Thoracic aorta (tissue), 2 donors: ENCODE measurements at places on chromosomes 2 and 18. TPM values are rescaled to one million over a fixed set of nuclear protein-coding genes. Genes with fewer than 3 reads are reported as not detected.

GRCh38 chr18:56715121-56715520, 64.0 kb downstream of the WDR7 start:
- no peak for DNase-seq
- H3K4me1 ChIP-seq = no peaks in the 10 kb centered on the region
- H3K27me3 ChIP-seq = no peaks in the 10 kb centered on the region
- no peak overlapping the region for H3K4me3 ChIP-seq
- H3K27ac ChIP-seq = no peak overlapping the region

NEU2 gene
- not detected for total RNA-seq

DNA sequence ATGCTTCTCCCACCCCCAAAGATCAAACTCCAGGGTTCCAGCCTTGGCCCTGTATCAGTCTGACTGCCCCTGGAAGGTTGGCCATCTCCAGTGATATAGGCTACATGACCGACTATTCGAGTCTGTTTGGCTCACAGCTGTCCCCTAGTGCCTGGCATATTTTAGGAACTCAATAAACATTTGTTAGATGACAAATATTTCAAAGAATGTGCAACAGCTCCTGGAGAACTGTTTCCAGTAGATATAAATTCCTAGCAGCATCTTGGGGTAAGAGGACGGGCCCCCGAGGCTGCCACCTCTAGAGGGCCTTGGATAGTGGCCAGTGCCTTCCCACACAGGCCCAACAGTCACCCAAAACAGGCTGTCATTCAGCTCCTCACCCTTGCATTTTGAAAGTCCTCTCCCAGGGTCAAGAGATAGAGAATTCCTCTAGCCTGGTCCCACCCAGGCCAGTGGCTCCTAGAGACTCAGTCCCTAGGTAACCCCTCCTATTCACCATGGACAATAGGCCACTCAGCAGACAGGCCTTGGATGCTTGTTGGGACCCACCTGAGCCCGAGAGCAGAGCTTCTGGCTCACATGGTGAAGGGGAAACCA, 45.1 kb upstream of the ATP6V1B1 start:
- no peak overlapping the region for H3K4me3 ChIP-seq
- no peaks in the 10 kb centered on the region for H3K36me3 ChIP-seq
- H3K27me3 ChIP-seq = peaks cover 24% of the 10 kb centered on the region

DNA sequence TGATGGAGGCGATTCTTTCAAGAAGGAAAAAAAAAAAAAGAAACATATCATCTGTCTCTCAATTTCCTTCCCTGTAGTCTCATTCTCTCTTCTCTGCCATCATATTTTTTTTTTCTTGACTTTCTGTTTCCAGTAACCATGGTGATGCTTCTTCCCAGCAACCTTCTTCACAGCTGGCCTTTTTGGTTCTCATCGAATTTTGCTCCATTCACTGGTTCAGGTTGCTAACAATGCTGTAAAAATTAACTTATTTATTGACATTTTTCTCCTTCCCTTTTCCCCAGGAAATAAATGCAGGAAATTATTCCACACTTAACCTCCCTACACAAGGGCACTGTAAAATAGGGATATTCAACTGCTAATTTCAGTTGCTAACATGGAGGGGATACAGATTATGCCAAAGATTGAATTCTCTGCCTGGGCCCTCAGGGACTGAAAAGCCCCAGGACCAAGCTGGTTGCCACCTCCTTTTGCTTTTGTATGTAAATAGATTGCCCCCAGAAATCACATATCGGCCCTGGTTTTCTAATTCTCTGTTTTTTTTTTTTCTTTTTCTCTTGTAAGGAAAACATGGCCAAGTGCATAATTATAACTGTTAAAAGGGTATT, 154.7 kb downstream of the MAP2 start:
- no peaks in the 10 kb centered on the region for H3K36me3 ChIP-seq
- H3K4me3 ChIP-seq = no peak overlapping the region
- no peak overlapping the region for H3K27ac ChIP-seq
- H3K27me3 ChIP-seq = no peaks in the 10 kb centered on the region
- no peaks in the 10 kb centered on the region for H3K4me1 ChIP-seq
- DNase-seq = no peak

DNA sequence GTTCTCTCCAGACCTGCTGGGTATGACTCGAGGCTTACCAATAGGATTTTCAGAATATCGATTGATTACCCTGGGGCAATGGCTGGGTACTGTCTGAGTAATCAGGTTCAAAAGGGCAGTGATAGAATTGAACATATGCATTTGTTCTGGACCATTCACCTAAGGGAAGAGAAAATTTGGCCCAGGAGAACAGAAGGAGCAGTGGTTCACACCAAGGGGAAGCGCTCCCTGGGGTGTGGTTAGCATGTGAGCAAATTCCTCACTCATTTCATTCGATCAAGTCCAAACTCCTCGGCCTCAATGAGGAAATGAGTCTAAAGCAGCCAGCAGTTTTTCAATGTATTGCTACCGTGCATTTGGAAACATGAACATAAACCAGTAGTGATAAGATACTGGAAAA, 55.6 kb downstream of the CYP26B1 start:
- no peak overlapping the region for H3K27ac ChIP-seq
- no peaks in the 10 kb centered on the region for H3K36me3 ChIP-seq
- no peaks in the 10 kb centered on the region for H3K27me3 ChIP-seq
- no peak overlapping the region for H3K4me3 ChIP-seq
